Breast epithelium (tissue), 4 donors: ENCODE measurements at places on chromosomes 6 and 20. TPM values are rescaled to one million over a fixed set of nuclear protein-coding genes. Genes with fewer than 3 reads are reported as not detected.

Gene ADGRF1
- not detected for total RNA-seq

Gene ADTRP
- 2.6 TPM for total RNA-seq

Gene FOXS1
- total RNA-seq = not detected

DNA sequence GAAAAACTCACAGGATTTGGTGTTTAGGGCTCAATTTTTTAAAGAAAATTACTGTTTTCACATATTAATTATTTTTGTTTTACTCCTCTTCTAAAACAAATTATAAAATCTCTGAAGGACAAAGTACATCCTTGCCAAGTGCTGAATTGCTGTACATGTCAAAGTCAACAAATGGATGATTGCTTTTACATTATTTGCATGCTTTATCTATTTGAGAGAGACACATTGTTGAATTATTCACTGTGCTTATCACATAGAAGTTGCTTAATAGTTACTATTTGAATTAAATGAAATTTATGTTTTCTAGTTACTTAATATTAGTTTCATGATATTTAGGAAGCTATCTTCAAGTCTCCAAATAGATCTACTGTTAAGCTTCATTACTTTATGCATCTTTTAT lies 318.6 kb upstream of the PTCHD4 start:
- H3K27ac ChIP-seq = no peak overlapping the region
- no peak overlapping the region for H3K4me3 ChIP-seq
- no peaks in the 10 kb centered on the region for H3K36me3 ChIP-seq
- no peaks in the 10 kb centered on the region for H3K27me3 ChIP-seq
- no peaks in the 10 kb centered on the region for H3K4me1 ChIP-seq

DNA sequence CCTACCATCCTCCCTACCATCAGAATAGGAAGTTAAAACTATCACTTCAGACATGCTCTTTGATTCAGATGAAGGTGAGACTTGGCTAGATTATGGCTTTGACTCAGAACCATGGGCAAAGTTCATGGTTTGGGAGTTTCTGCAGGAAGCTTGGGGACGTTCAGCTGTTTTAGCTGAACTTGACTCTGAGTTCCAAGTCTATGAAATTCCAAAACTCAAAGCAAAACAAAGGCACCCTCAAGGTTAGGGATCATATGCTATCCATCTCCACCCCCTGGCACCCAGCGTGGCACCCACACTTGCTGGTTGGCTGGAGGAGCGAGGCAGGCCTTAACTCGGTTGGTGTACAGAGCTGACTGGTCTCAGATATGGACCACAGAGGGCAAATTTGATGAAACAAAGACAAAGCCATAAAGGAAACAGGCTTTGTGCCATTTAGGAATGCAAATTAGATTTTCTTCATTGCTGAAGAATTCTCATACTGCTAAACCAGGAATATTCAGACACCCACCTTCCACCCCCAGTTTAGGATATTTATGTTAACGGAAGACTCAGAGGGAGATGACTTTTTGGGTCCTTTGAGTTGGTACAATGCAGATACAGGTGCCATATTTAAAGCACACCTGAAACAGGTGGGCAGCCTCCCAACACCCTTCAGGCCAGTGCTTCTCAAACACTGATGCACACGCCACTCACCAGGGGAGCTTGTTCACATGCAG lies 88.4 kb upstream of the SLC22A16 start:
- DNase-seq = no peak
- no peak overlapping the region for H3K27ac ChIP-seq
- H3K36me3 ChIP-seq = no peaks in the 10 kb centered on the region

GRCh38 chr6:106569428-106569827 lies 59.9 kb downstream of the RTN4IP1 start:
- no peak overlapping the region for H3K27ac ChIP-seq
- H3K36me3 ChIP-seq = no peaks in the 10 kb centered on the region
- no peak for DNase-seq
- no peaks in the 10 kb centered on the region for H3K4me1 ChIP-seq
- no peak overlapping the region for H3K4me3 ChIP-seq

GRCh38 chr6:32432050-32432450 lies 7.6 kb upstream of the HLA-DRA start:
- no peaks in the 10 kb centered on the region for H3K4me1 ChIP-seq
- no peaks in the 10 kb centered on the region for H3K27me3 ChIP-seq
- H3K27ac ChIP-seq = no peak overlapping the region
- no peak for DNase-seq
- H3K4me3 ChIP-seq = no peak overlapping the region
- H3K36me3 ChIP-seq = no peaks in the 10 kb centered on the region

GRCh38 chr6:72497186-72497585 lies 124.7 kb upstream of the KCNQ5 start:
- H3K27ac ChIP-seq = no peak overlapping the region
- no peak overlapping the region for H3K4me3 ChIP-seq
- no peaks in the 10 kb centered on the region for H3K27me3 ChIP-seq
- no peaks in the 10 kb centered on the region for H3K36me3 ChIP-seq
- no peaks in the 10 kb centered on the region for H3K4me1 ChIP-seq

DNA sequence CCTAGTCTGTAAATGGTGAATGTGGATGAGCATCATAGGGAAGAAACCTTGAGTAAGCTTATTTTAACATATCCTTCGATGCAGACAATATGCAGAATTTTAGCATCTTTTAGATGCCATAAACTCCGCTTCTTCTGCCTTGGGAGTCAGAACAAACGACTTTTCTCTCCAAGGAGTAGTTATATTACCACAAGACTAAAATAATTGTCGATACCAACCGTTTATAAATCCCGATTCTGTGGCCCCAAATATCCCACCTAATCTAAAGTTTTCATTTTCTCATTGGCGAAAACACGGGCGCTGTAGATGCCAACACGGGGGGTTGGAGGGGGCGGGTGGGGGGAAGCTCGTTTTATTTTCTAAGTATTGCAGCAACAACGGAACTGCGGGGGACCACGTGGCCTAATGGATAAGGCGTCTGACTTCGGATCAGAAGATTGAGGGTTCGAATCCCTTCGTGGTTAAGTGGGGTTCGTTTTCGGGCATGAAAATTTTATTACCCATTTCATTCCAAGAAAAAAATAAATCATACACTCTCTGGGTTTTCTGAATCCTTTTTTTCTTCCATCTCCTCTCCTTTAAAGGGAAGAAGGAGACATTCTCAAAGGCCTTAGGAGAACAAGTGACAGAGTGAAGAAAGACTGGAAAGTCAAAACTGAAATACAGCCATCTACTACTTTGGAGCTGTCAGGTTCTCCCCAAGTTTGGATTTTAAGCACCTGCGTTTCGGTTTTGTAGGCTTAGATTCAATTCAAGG lies 65.5 kb upstream of the BTN3A2 start:
- H3K27ac ChIP-seq = no peak overlapping the region
- no peaks in the 10 kb centered on the region for H3K36me3 ChIP-seq
- no peak overlapping the region for H3K4me3 ChIP-seq
- DNase-seq = no peak

GRCh38 chr6:163436843-163437242 lies 22.3 kb downstream of the QKI start:
- no peak overlapping the region for H3K4me3 ChIP-seq
- no peaks in the 10 kb centered on the region for H3K27me3 ChIP-seq
- DNase-seq = no peak
- no peaks in the 10 kb centered on the region for H3K4me1 ChIP-seq
- no peak overlapping the region for H3K27ac ChIP-seq
- no peaks in the 10 kb centered on the region for H3K36me3 ChIP-seq

DNA sequence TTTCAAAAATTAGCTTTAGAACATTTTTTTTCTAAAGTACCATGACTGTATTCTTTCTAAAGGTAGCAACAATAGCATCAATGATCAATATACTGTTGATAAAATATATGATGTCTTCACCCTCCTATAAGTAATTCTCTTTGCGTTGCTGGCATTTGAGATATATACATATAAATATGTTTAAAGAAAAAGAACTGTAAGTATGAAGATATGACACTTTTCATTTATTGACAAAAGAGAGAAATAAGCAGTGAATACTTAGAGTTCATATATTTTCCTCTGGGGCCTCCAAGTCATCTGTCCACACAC lies 49.4 kb upstream of the SCGN start:
- no peak for DNase-seq
- no peaks in the 10 kb centered on the region for H3K27me3 ChIP-seq
- H3K36me3 ChIP-seq = no peaks in the 10 kb centered on the region
- no peak overlapping the region for H3K4me3 ChIP-seq

DNA sequence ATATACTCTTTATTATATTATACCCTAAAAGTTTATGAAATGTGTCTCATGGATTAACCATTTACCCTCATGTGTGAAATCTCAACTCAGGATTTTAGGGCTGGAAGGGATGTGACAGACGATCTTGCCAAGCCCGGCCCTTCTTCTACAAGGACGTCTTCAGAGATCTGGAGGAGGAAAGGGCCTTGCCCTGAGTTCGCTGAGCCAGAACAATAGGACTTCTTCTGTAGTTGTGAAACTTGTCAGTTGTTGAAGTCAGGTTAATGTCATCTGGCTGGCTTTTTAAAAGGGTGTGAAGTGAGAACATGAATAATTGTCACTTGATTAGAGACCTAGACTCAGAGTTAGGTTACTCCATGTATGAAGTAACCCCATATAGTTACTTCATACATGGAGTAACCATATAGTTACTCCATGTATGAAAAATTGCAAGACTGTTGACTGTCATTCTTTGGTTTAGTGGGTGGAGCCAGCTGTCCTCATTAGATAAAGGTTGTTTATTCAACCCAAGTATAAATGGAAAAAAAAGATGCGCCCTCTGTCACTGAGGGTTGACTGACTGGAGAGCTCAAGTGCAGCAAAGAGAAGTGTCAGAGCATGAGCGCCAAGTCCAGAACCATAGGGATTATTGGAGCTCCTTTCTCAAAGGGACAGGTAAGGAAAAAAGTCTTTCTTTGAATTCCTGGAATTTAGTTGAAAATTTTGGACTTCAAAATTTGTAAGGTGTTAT lies at the start of gene ARG1:
ARG1 (plus strand) TSS at position 541 of the 730 bp plus-strand sequence; CDS start at position 598, 57 bp downstream.
- DNase-seq = no peak
- H3K4me3 ChIP-seq = no peak within 1 kb of the TSS
- no peaks in the 10 kb centered on the region for H3K4me1 ChIP-seq
- H3K36me3 ChIP-seq = no peaks in the 10 kb centered on the region
- H3K27me3 ChIP-seq = no peaks in the 10 kb centered on the region

GRCh38 chr6:41056768-41057490 lies 3.9 kb downstream of the APOBEC2 start:
- H3K27ac ChIP-seq = no peak overlapping the region
- H3K4me3 ChIP-seq = no peak overlapping the region
- no peaks in the 10 kb centered on the region for H3K4me1 ChIP-seq
- H3K36me3 ChIP-seq = no peaks in the 10 kb centered on the region
- DNase-seq = no peak
- no peaks in the 10 kb centered on the region for H3K27me3 ChIP-seq
